ENCODE measurements at places on chromosomes 7 and 10. TPM values are rescaled to one million over a fixed set of nuclear protein-coding genes. Genes with fewer than 3 reads are reported as not detected.

GRCh38 chr7:98205162-98205845, 5.9 kb upstream of the BHLHA15 start:
- DNase-seq = no peak

DNA sequence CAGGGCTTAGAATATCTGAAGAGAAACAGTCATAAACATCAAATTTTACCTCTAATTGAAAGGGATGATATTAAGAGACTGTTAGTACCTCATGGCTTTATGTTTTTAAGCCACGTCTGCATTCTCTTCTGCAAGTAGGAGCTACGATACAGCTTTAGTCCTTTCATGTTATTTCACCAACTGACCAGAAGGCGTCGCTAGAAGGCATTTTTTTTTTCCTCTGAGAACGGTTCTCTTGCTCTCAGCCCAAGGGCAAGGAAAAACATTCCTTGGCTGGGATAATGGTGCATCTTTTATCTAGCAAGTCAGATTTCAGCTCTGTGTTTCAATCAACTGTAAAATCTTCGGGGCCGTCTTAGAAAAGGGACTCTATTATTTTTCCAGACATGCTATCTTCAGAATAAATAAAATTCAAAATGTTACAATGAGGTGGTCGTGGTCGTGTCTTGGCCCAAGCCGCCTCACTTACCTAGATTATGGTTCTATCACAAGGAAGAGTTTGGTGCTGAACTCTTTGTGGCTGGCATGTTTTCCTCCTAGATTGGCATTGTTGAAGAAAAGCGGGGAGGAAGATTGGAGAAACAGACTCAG, 41.6 kb upstream of the LYZL2 start:
- DNase-seq = peak; percentile 29

DNA sequence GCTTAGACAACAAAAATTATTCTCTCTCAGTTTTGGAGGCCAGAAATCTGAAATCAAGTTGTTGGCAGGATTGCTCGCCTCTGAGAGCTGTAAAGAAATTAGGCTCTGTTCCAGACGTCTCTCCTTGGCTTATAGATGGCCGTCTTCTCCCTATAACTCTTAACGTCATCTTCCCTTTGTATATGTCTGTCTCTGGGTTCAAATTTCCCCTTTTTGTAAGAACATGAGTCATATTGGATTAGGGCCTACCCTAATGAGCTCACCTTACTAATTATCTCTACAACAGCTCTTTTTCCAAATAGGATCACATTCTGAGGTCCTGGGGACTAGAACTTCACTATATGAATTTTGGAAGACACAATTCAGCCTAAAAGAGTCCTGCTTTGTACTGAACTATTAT, 22.4 kb downstream of the GALNTL5 start:
- DNase-seq = no peak

GRCh38 chr10:127964621-127965020, 57.7 kb downstream of the PTPRE start:
- no peak for DNase-seq

DNA sequence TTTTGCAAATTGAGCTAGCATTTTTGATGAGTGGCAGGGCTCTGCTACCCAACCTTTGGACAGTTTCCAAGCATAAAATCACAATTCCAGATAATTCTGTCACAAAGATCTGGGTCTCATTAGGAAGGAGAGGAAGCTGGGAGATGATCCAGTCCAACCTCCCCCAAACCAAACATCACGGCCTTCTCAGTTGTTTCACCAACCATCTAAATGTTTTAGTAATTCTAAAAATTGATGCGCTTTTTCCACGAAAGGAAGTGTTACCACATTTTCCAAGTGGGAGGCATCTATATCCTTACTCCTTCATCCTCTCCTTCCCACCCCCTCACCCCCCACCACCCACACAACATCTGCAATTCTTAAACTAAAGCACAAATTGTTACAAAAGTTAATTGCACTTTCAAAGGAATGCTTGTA, 108.3 kb downstream of the EGFR start:
- DNase-seq = no peak

- no peak for DNase-seq
These were observed 353.1 kb downstream of the GPR37 start for GRCh38 chr7:124412531-124412930.

GRCh38 chr7:111756687-111757178, 194.4 kb upstream of the IMMP2L start:
- DNase-seq = no peak

Gene NUTM2E
- 0.96 TPM for total RNA-seq

Gene SFXN2
- 30.0 TPM for total RNA-seq

Gene PRKAR2B
- total RNA-seq = 0.71 TPM

Gene FHIP2A
- total RNA-seq = 24.8 TPM

Gene TES
- total RNA-seq = 122 TPM

Gene DHTKD1
- total RNA-seq = 15.2 TPM

Measured in naive thymus-derived CD8-positive, alpha-beta T cell (primary cell).